ENCODE measurements at places on chromosomes 2 and 18.

- no peak for DNase-seq
These were observed 119.5 kb downstream of the NUP35 start for GRCh38 chr2:183243758-183244157.

DNA sequence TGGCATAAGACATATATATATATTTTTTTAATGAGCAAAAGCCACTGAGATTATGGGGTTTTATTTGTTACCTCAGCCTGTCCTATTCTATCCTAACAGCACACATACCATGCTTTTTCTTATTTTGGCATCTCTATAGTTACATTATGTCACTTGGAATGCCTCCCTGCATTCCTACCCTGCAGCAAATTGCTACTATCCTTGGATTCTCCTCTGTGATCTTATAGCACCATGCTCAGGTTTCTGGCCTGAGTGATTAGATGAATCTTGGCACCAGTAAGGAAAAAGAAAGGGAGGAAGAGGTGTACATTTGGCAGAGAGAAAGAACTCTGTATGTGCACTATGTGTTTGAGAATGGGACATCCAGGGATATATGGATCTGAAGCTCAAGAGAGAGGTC is 86.3 kb upstream of the PELI1 start:
- no peak for DNase-seq

GRCh38 chr2:106770986-106771385 is 115.0 kb downstream of the ST6GAL2 start:
- no peak for DNase-seq

DNA sequence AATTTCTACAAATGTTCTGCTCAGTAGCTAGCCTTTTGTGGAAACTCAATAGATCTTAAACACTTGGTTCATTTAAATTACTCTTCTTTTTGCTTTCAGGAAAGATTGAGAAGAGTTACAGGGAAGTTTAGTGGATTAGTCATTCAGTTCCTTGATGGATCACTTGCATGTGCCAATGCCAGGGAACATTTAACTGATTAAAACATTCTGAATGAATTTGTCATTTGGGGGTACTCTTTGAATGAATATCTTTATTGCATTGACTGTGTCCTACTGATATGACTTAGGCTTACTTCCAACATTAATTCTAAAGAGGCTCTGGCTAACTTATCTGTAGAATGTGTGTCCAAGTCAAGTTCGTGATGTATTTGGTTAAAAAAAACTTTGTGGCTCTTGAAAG is 199.8 kb downstream of the PLCL1 start:
- DNase-seq, result peak; percentile 20

- no peak for DNase-seq
These were observed 66.0 kb downstream of the ST3GAL5 start for GRCh38 chr2:85822766-85823165.

- DNase-seq, result no peak
These were observed 305.2 kb downstream of the CDH2 start for GRCh38 chr18:27871726-27872125.

DNA sequence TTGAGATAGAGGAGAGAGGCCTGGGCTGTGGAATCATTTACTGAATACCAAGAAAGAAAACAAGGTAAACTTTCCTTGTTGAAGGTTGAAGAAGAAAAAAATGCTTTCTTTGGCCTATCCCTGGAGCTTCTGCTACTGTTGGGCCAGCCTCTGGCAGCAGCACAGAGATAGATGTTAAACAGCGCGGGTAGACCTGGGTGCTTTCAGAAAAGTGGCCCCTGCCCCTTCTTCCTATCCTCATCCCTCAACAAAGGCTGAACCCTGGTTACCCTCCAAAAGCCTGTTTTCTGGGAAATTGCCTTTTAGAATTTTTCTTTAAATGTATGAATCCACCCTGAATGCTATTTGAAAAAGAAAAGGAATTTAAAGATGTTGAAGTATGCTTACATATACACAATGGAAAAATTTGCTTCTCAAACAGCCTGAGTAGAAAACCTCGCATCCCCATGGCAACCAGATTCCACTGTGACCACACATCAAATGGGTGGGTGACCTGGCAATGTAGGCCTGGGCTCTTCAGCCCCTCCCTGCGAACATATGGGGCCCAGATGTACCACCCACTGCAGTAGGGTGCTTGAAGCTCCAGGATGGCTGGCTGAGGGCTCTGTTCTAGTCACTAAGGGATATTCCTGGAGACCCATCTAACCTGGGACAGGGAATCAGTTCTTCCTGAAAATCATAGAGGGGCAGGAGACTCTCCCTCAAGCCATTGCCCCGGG is 23.4 kb upstream of the CHRNA1 start:
- peak; percentile 97 for DNase-seq
